Daoy (cell line): ENCODE measurements at places on chromosomes 1 and 21.

- DNase-seq, result peak; percentile 82
Measured at GRCh38 chr1:201505503-201505890, 1.4 kb downstream of the CSRP1 start.

GRCh38 chr1:19381261-19381660, 69.1 kb downstream of the SLC66A1 start:
- DNase-seq, result no peak

- DNase-seq, result no peak
Measured at GRCh38 chr21:45482899-45483821, 59.1 kb downstream of the SLC19A1 start.

DNA sequence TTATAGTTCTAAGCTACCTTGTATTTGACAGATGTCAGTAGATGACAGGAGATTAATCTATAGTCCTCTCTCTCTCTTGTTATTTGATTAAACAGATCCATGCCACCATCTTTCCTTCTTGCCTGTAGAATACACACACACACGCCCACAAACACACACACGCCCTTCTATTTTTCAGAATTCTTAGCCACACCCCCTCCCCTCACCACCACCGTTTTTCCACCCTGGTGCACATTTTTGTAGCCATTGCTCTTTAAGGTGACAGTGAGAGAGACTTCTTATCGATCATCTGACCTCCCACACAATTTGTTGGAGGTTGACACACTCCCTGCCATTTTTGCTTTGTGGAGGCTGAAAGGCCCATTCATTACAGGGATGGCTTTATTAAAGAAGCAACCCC, 123.2 kb downstream of the NTNG1 start:
- DNase-seq, result no peak

- peak; percentile 62 for DNase-seq
Measured at GRCh38 chr1:154992721-154993571, 440 bp upstream of the LENEP start.

- no peak for DNase-seq
Measured at GRCh38 chr1:214856843-214857242, 225.7 kb upstream of the KCNK2 start.

DNA sequence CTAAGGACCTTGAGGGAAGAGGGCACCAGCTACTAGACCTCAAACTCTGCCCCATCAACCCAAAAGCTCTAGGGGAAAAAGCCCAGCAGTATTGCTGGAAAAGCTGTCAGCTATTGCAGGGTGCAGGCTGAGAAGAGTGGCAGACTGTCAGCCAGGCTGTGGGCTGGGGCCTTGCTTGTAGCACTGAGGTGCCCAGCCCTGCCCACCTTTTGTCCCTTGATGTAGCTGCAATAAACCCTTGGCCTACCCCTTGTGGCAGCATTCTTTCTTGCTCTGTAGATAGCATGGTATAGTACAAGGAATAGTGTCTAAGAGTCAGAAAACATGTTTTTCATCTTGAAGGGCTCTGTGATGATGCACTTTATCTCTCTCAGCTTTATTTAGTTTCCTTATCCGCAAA, 39.4 kb downstream of the CDC14A start:
- no peak for DNase-seq

DNA sequence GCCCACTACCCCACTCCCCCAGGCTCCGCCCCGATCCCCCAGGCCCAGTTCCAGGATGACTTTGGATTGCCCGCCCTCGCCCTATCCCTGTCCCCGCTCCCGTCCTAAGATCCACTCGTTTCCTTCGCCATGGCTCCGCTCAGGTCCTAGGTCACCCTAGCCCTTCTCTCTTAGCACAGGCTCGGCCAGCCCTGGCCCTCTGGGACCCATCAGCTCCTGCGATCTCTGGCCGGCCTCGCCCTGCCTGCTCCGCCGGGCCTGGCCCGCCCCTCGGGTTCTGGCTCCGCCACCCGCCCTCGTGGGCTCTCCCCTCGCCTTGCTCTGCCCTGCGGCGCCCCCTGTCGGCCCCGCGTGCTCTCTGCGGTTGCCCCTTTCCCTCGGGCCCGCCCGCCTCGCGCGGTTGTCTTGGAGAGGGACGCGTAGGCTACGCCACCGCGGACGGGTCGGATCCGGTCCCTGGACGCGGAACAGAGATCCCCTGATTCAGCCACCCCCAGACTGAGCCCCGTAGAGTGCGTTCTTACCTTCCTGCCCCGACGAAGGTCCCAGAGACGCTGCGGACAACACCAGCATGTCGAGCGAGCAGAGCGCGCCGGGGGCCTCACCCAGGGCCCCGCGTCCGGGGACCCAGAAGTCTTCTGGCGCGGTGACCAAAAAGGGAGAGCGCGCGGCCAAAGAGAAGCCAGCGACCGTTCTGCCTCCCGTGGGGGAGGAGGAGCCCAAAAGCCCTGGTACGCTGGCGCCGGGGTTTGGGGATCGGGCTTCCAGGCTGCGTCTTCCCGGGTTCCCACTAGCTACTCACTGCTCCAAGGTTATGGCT, at the start of gene LRRC71:
TSS of gene LRRC71 (plus strand) at position 400 of the 820 bp plus-strand sequence. CDS start at position 572, 172 bp downstream.
- peak; percentile 87 for DNase-seq
